Activated CD8-positive, alpha-beta memory T cell treated with anti-CD3 and anti-CD28 coated beads, Interleukin-2, amount 10 ng/mL, durations not matched to agents 7 days and 5 days (primary cell): ENCODE measurements at places on chromosomes 1 and 21. TPM values are rescaled to one million over a fixed set of nuclear protein-coding genes. Genes with fewer than 3 reads are reported as not detected.

The ABCG1 gene
- 6.7 TPM for total RNA-seq

The LCE3B gene
- not detected for total RNA-seq

The SORT1 gene
- total RNA-seq, result 5.3 TPM

The UBE4B gene
- total RNA-seq, result 28.7 TPM

The S100A4 gene
- total RNA-seq, result 906 TPM

GRCh38 chr1:204460346-204460745, 34.3 kb downstream of the PIK3C2B start:
- peak overlapping the region; percentile 73 for H3K27ac ChIP-seq
- DNase-seq, result no peak
- no peaks in the 10 kb centered on the region for H3K27me3 ChIP-seq
- H3K4me3 ChIP-seq, result no peak overlapping the region

DNA sequence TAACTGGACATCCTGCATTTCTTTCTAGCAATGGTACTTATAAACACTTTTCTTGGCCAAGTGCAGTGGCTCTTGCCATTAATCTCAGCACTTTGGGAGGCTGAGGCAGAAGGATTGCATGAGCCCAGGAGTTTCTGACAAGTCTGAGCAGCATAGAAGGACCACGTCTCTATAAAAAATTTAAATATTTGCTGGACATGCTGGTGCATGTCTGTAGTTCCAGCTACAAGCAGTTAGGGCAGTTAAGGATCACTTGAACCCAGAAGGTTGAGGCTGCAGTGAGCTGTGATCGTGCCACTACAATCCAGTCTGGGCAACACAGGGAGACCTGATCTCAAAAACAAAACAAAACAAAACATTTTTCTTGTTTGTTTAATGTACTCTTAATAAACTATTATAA, 434.0 kb downstream of the PLA2G4A start:
- H3K4me1 ChIP-seq, result no peaks in the 10 kb centered on the region
- H3K27me3 ChIP-seq, result no peaks in the 10 kb centered on the region
- H3K36me3 ChIP-seq, result no peaks in the 10 kb centered on the region
- DNase-seq, result no peak
- H3K4me3 ChIP-seq, result no peak overlapping the region

DNA sequence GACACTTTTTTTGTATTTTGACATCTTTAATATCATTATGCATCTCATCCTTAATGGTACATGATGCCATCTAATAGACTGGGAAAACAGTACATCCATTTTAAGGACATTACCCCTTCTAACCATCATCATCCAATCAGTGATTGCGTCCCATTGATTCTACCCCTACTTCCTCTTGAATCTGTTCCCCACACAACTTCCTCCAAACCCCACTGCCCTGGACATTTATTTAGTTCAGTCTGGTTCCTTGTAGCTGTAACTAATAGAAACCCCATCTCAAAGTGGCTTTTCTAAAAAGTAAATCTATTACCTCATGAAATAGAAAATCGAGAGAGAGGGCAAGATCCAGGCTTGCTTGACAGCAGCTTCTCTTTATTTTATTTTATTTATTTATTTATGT, 2.1 kb upstream of the ITLN1 start:
- H3K36me3 ChIP-seq, result peaks cover 1% of the 10 kb centered on the region
- DNase-seq, result no peak
- H3K27ac ChIP-seq, result no peak overlapping the region
- H3K4me3 ChIP-seq, result no peak overlapping the region
- H3K4me1 ChIP-seq, result peaks cover 9% of the 10 kb centered on the region

GRCh38 chr21:42003051-42003461, 7.1 kb downstream of the ZBTB21 start:
- H3K4me3 ChIP-seq, result no peak overlapping the region
- H3K27ac ChIP-seq, result no peak overlapping the region
- H3K36me3 ChIP-seq, result peaks cover 46% of the 10 kb centered on the region
- peaks cover 28% of the 10 kb centered on the region for H3K4me1 ChIP-seq

GRCh38 chr1:174789399-174789798, 210.3 kb upstream of the CACYBP start:
- DNase-seq, result peak; percentile 48
- no peak overlapping the region for H3K4me3 ChIP-seq
- H3K36me3 ChIP-seq, result no peaks in the 10 kb centered on the region
- H3K27ac ChIP-seq, result peak overlapping the region; percentile 21
- H3K4me1 ChIP-seq, result peaks cover 24% of the 10 kb centered on the region
- peaks cover 11% of the 10 kb centered on the region for H3K27me3 ChIP-seq

- no peak for DNase-seq
- H3K27ac ChIP-seq, result no peak overlapping the region
- H3K27me3 ChIP-seq, result peaks cover 34% of the 10 kb centered on the region
These were observed 46.3 kb upstream of the TARBP1 start for GRCh38 chr1:234525099-234525799.

DNA sequence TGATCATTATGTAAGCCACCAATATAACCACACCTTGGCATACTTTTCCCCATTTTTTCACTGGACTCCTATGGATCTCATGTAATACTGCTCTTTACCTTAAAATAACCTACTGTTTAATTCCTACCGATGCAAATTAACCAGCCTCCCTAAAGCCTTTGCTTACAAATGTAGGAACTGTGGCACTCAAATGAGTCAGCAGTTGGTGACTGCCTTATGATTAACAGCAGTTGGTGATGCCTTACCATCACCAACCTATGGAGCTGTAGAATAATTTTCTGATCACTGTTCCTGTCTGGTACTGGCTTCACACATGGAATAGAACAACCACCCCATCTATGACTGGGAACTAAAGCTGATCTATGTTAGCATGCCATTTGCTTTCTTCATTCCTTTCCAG, 7.8 kb upstream of the NUDT17 start:
- no peak for DNase-seq
- H3K36me3 ChIP-seq, result peaks cover 59% of the 10 kb centered on the region
- no peaks in the 10 kb centered on the region for H3K27me3 ChIP-seq
- H3K27ac ChIP-seq, result no peak overlapping the region
- no peaks in the 10 kb centered on the region for H3K4me1 ChIP-seq
